ENCODE measurements at places on chromosomes 2 and 18.

DNA sequence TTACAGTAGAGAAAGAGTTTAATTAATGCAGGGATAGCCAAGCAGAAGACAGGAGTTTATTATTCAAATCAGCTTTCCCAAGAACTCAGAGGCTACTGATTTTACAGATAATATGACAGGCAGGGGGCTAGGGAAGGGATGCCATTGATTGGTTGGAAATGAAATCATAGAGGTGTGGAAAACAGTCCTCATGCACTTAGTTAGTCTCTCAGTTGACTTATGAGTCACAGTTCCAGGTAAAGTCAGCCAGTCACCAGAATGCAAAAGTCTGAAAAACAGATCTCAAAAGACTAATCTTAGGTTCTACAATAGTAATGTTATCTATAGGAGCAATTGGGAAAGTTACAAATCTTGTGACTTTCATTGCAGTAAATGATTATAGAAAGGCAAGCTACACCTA lies 676.4 kb upstream of the CHAC2 start:
- no peak for DNase-seq

- no peak for DNase-seq
These were observed 1806.1 kb upstream of the PIK3C3 start for GRCh38 chr18:40148960-40149359.

GRCh38 chr18:65786474-65786873 lies 35.7 kb downstream of the CDH7 start:
- DNase-seq = no peak

- no peak for DNase-seq
These were observed 32.8 kb upstream of the MYO3B start for GRCh38 chr2:170145191-170145590.

DNA sequence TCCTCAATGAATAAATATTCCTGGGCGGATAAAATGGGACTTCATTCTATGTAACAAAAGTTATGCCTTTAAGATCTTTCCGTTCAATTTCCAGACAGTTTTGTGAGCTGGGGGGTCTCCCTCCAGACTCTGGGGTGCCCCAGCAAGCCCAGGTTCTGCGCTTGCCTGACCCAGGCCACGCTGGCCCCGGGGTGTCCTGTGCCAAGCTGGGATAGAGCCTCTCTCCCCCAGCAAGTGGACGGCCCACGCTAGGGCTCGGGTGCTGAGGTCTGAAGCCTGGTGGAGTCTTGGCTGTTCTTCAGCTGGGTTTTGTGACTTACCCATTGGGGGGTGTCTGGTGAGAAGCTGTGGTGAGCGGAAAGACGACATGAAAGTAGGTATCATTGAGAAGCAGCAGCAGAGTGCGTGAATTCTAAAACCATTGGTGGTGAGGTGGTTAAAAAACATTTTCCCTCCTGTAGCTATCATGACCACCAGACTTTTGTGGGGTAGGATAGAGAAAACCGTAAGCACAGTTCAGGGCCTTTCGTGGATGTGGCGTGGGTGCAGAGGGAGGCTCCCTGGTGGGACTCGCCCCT lies 346.8 kb downstream of the ANAPC1 start:
- DNase-seq = no peak

DNA sequence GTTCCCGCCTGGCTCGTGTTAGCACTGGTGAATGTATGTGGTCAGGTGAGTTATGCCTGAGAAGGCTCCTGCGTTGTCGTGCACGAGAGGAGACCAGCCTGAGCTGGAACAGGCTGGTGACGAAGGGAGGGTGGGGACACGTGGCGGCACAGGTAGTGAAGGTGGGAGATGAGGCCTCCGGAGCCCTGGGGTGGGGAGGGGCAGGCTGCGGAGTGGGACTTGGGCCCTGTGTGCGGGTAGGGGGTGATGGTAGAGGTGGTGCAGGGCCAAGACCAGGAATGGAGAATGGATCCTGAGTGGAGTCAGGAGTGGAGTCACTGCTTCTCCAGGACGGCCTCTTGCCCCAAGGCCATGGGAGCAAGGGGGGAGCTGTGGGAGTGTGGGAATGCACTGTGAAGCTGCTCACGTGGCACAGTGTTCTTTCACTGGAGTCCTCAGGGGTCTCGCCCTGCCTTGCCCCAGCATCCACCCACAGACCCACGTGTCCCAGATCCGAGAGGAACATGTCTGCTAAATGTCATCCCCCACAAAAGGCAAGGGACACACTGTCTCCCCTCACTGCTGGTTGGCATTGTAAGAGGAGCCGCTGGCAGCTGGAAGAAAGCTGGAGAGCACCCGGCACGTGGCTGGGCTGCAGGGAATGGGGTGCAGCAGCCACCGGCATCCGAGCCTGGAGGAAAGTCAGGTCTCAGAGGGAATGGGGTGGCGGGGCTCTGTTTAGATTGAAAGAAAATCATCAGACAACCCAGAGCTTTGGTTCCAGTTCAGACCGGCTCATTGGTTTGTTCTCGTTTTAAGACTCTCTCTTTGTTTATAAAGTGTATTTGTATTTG lies 63.7 kb downstream of the CYP26B1 start:
- DNase-seq = no peak

DNA sequence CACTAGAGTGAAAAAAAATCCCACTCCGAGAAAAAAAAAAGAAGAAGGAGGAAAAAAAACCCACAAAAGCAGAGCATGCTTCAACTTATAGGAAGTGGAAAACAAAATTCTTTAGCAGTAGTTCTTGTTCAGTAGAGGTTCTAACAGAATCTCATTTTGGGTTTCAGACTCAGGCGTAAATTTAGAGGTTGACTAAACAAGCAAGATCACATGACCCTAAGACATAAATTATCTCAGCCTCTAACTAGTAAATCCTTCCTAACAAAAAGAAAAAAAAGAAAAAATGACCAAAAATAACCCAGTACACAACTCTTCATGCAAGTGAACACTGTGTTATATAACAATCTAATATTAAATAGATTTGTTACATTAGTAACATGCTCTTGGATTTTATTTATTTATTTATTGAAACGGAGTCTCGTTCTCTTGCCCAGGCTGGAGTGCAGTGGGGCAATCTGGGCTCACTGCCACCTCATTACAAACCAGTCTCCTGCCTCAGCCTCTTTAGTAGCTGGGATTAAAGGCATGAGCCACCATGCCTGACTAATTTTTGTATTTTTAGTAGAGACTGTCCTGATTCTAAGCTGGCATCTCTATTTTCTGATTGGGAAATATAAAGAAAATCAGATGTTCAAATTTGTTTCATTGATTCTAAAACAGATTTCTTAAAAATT lies 35.4 kb downstream of the PPP4R3B start:
- no peak for DNase-seq

GRCh38 chr2:180734382-180734781 lies 246.0 kb upstream of the UBE2E3 start:
- DNase-seq = no peak

DNA sequence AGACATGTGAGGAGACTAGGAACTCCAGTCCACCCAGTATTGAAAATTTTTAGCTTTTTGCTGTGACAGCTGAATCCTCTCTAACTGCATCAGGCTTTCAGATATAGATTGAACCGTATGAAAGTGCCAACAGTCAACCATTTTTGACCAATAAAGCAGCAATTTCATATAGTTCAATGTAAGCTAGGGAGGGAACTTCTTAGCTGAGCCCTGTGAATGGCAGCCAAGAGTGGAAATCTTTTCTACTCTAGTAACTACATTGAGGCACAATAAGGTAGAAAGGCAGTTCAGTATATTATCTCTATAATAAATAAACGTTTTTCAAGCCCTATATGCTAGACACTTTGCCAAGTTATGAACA lies 96.3 kb upstream of the TANK start:
- DNase-seq = no peak

GRCh38 chr2:215138479-215138878 lies at the start of gene ABCA12:
Gene ABCA12 (minus strand): TSS chr2:215138626. CDS start chr2:215138208, 418 bp downstream.
- no peak for DNase-seq

DNA sequence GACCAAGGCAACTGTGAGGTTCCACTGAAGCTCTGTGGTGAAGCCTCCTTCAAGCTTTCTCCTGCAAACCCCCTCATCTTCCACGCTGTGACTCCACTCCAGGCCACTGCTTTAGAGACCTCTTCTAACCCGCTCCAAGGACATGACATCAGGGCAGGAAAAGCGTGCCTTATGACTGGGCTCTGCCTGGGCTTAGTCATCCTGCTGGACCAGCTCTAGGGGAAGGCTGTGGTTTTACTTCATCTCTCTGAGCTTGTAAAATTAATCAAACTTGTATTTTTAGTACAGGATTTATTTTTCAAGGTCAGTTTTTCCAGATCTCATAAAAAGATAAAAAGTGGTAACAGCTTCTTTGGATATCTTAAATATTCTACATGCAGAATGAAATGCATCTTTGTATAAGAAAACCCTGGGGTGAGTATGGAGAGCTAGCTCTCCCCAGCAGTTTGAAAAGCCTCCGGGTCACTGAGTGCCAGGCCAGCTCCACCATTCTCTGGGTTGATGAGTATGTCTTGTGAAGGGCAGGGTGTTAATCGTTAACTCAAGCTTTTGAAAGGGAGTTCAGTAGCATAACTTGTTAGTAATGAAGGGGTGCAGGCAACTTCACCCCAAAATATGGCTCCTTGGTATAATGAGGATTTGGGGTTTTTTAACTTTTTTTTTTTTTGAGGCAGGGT lies 33.1 kb upstream of the YPEL5 start:
- DNase-seq = no peak

GRCh38 chr18:28078298-28078697 lies 98.6 kb downstream of the CDH2 start:
- no peak for DNase-seq

- DNase-seq = no peak
These were observed 57.3 kb downstream of the SH3BP4 start for GRCh38 chr2:235009081-235009480.

GRCh38 chr2:111975053-111975552 lies 76.7 kb downstream of the MERTK start:
- DNase-seq = no peak

DNA sequence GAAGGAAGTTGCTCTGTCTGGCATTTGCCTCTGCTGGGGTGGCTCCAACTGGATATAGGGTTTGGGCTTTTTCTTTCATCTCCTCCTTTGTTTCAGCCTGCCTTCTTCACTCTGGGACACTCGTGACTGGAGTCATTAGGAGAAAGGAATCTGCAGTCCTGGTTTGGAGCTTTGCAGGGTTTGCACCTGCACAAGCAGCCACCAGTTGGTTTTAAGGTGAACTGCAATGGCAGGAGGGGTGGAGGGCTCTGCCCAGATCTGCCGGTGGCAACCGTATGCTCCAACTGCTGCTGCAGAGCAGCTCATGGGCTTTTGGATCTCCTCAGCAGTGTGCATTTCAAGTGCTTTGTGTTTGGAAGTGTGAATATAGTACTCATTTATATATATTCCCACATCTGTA lies 131.3 kb upstream of the MGAT5 start:
- DNase-seq = no peak

DNA sequence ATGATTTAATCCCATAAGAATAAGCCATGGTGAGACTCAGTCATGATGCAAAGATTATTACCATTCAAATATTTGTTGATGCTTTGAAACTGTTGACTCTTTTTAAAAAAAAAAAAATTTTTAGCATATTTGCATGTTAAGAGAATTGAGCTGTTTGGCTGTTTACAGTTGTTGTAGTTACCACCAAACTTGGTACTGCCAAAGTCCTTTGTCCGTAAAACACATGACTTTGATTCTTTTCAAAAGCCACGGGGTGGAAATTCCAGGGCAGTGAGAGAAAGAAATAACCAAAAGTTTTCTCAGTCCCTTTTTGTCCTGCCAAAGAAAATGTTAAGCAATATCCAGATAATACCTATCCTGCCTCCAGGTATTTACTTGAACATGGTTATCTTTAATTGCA lies 474.8 kb downstream of the METTL4 start:
- no peak for DNase-seq

DNA sequence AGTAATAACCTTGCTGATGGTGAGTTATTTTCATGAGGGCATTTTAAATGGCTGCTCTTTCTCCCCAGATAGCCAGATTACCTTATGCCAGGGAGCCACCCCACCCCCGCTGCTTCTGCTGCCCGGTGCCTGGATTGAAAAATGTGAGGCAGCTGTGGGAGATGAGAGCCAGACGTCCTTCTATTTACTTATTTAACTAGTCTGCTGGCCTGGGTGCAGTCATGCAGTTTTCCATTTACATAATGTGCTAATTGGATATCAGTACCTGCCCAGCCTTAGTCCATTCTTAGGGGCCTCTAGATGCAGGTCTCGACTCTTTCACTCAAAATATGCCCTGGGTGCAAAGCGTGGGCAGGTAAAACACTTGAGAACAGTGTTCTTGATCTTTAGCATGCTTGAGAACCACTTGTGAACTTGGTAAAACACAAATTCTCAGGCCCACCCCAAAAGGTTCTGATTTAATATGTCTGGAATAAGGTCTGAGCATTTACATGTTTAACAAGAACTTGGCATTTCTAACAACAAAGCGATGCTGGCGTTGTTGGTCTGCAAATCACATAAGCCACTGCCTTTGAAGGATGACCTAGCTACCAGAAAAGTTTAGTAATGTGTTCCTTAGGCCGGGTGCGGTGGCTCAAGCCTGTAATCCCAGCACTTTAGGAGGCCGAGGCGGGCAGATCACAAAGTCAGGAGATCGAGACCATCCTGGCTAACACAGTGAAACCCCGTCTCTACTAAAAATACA lies 154.3 kb downstream of the NRP2 start:
- DNase-seq = no peak

GRCh38 chr2:149101818-149102217 lies 63.3 kb downstream of the LYPD6B start:
- DNase-seq = no peak

GRCh38 chr2:118046634-118047210 lies 32.9 kb upstream of the CCDC93 start:
- DNase-seq = no peak

DNA sequence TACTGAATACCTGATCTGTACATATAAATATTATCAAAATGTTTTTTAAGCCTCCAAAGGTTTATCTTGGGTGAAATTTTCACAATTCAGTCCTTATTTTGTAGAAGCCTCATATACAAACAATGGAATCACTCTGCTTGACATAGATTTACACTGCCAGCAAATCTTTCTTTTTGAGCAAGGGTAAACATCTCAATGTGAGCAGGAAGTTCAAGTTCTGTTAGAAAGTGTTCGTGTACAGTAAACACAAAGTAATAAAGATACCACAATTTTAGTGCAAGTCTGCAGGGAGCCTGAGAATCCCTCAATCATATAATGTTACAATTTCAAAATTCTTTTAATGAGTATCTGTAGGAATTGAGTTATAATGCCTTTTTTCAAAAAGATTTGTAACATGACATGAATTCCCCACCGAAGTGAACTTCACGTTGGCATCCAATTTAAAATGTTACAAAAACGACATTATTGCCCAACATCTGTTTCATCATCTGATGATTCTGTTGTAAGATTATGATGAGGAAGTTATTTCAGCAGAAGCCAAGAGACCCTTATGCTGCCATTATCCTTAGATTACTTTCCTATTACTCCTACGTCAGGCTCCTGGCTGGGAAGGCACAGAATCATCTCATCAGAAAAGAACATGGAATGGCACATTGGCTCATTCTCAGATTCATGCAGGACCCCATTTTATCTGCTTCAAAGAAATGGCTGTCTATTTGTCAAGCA lies 283.9 kb upstream of the ACVR2A start:
- DNase-seq = no peak

GRCh38 chr2:191036363-191036762 lies 22.4 kb upstream of the STAT1 start:
- no peak for DNase-seq

GRCh38 chr2:207969249-207969648 lies 56.1 kb downstream of the PLEKHM3 start:
- no peak for DNase-seq

Measured in occipital lobe (tissue), 3 donors.